ENCODE measurements at places on chromosomes 3 and 15.
A peak's percentile ranks its signal among the peaks of the same experiment; 100 is the strongest.

DNA sequence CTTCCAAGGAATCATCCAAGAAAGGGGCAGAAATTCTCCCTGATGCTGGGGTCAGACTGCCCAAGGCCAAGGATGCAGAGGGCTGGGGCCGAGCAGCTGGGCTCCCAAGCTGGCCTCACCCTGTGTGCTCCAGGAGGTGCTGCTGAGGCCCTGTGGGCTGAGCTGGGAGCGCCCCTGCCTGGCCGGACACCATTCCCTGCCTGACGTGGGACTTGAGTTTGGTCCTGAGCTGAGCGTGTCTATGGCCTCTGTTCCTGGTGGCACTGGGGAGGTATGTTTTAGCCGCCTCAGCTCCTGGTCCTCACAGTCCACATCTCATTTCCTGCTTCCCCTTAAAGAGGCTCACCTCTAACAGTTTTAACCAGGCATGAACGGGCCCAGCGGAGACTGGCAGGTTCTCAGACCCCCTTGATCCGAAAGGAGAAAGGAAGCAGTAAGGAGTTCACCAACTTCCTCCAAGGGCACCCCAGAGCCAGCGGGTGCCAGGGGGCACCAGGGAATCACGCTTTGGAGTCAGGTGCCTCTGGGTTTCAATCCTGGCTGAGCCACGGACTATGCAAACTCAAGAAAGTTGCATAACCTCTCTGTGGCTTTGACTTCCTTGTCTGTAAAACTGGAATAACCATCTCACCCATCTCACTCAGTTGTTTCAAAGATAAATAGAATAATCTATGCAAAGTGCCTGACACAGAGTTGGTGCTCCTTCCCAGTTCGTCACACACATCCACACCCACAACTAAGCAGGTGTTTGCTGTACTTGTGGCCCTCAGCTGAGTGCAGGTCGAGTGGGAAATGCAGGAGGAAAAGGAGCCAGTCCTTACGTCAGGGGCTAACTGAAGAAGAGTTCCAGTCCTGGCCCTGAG is 48.6 kb downstream of the SLC12A8 start:
- DNase-seq: no peak

- no peak for DNase-seq
These were observed 42.6 kb downstream of the CD200R1L start for GRCh38 chr3:112804021-112804420.

- no peak for DNase-seq
These were observed 83.5 kb upstream of the BCL6 start for GRCh38 chr3:187828579-187829452.

- DNase-seq: no peak
These were observed 188.7 kb upstream of the LINGO1 start for GRCh38 chr15:77821188-77821958.

GRCh38 chr15:78711638-78712037 is 70.6 kb upstream of the CHRNB4 start:
- no peak for DNase-seq

DNA sequence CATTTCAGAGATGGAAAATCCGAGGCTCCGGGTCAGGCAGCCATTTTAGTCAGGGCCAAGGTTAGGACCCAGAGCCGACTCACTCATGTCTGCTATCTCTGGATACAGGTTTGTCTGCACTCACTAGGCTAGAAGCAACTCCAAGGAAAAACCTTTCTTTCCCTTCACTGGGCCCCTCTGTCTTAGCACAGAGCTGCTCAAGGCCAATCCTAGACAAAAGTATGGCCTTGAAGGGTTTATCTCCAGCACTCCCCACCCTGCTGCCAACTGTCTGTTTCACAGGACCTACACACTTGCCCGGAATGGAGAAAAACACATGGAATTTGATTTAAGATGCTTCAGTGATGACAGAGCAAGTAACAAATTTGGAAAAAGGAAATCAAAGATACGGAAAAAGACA is 25.6 kb downstream of the ACAN start:
- DNase-seq: no peak

GRCh38 chr3:29245441-29245840 is 35.4 kb upstream of the RBMS3 start:
- DNase-seq: no peak

DNA sequence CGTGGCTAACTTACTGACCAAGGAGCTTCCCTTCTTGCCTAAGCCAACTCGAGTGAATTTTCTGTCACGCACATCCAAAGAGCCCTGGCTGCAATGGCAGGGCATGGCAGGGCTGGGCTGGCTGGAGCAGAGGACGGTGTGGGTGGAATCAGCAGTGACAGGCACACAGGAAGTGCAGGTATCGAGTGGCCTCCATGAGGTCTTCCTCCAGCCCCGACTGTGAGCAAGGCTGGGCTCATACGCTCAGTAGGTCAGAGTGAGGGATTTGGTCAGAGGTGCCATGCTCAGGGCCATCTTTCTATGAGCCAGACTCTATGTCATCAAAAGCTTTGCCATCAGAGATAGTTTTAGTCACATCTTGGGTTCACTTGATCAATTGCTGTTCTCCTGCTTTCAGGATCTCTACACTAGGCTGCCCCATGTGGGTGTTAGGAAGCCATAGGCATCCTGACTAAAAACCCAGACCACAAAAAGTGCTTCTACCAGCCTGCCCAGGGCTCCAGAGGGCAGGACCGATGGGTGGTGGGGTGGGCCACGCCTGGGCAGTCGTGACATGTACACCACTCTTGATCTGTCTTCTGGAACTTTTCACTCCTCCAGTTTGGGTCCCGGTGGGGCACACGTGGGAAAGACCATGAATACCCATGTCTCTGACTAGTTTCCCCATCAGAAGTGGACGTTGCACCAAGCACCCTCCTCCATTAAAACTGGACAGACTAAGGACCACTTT is 22.6 kb upstream of the COMMD4 start:
- no peak for DNase-seq

DNA sequence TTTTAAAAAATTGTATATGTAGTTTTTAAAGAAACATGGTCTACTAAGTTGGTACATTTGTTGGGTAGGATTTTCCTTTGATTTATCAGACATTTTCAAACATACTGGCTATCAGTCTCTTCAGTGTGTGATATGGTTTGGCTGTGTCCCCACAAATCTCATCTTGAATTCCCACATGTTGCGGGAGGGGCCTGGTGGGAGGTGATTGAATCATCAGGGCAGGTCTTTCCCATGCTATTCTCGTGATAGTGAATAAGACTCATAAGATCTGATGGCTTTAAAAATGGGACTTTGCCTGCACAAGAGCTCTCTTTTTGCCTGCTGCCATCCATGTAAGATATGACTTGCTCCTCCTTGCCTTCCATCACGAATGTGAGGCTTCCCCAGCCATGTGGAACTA is 121.9 kb downstream of the ABI3BP start:
- no peak for DNase-seq

- no peak for DNase-seq
These were observed 826.6 kb downstream of the SQOR start for GRCh38 chr15:46461416-46461815.

DNA sequence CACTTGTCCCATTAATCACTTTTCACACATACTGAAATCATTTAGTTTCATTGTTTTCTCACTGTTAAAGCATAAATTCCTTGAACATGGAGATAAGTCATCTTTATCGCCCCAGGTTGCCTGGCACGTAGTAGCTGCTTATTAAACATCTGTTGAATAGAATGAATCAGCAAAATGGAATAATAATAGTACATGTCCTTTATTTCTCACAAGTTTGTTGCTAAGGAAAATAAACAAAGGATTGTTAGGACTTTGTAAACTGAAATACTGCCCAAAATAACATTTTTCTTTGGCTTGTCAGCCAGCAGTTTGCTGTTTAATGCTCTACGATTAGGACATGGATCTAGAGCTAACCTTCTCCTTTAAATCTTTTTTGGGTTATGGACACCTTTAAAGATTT is 17.9 kb downstream of the SLC35A5 start:
- no peak for DNase-seq

DNA sequence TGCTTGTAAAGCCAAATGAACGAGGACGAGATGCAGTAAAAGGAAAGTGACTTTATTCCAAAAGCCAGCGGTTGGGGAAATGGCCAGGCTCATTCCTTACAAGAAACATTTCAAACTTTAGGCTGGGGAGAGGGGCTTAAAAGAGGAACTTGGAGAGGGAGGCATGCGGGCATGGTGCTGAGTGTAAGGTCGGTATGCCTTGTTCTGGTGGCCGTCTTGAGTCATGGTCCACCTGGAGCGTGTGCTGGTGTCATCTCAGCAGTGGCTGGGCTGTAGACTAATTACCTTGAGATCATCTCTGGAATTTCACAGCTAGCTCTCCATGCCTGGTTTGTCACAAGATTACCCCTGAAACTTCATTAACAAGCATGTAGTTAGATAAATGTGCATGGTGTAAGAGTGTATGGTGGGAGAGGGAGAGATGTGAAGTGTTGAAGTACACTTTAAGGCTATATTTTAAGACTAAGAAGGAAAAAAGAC is 156.4 kb upstream of the PFN2 start:
- DNase-seq: no peak

GRCh38 chr3:70726961-70727360 is 414.5 kb upstream of the MDFIC2 start:
- DNase-seq: no peak

GRCh38 chr3:61371123-61371522 is 119.9 kb upstream of the FHIT start:
- no peak for DNase-seq

DNA sequence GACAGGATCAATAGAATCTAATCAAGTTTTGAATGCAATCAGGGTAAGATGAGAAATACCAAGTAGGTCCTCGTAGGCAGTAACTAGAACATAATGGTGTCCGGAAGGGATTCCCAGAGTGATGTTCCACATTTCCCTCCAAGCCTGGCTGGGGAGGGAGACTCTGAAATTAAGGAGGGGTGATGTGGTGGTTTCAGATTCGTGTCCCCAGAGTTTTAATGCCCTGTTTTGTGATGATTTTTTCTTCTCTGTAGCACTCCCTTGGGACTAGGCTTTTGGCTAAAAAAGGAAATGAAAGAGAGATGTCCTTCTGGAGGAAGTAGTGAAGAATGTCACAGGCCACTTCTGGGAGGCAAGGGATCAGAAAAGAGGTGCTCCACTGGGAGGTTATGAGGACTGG is 108.3 kb upstream of the CACNA2D3 start:
- no peak for DNase-seq

DNA sequence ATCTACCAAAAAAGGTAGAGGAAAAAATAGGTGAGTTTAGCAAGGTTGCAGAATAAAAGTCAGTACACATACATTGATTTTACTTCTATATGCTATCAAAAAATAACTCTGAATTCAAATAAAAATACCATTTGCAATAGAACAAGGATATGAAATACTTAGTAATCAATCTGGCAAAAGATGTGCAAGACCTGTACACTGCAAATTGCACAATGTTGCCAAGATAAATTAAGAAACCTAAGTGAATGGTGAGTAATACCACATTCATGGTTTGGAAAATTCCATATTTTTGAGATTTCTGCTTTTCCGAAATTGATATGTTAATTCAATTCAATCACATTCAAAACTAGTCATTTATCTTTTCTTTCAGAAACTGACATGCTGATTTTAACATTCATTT is 464.8 kb downstream of the EPHA3 start:
- DNase-seq: no peak

- DNase-seq: no peak
These were observed 2.6 kb downstream of the DCLK3 start for GRCh38 chr3:36761779-36762178.

GRCh38 chr15:84570164-84570735 is 30.6 kb upstream of the ZSCAN2 start:
- DNase-seq: peak; percentile 1

GRCh38 chr3:112467539-112467938 is 31.7 kb downstream of the BTLA start:
- DNase-seq: no peak

DNA sequence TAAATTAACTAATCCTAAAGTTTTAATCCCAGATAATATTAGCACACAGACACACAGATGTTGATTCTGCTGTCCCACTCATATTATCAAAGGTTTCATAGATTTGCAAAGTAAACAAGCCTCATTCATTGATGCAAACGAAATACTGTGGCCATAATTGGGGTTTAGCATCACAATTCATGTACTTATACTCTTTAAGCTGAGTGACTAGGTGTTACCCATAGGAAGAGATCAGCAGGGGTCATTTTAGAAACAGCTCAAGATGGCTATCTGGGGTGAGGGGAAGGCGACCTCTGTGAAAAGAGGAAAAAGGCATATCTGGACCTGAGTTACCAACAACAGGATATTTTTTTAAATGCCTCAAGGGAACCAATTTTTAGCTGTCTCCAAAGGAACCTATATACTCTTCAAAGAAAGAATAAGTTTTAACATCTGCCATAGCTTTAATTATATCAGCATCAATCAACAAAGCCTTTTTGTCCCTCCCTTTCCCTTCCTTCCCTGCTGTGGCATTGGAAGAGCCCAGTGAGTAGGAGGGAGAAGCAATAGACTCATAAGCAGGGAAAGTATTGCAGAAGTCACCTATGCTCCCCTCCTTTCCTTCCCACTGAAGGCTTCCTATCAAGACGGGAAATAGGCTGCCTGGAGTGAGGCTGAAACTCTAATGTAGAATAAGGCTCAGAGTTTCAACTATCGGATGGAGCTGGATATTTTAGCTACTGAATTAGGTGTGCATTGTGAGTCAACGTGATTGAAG is 553.4 kb downstream of the ZIC1 start:
- no peak for DNase-seq

DNA sequence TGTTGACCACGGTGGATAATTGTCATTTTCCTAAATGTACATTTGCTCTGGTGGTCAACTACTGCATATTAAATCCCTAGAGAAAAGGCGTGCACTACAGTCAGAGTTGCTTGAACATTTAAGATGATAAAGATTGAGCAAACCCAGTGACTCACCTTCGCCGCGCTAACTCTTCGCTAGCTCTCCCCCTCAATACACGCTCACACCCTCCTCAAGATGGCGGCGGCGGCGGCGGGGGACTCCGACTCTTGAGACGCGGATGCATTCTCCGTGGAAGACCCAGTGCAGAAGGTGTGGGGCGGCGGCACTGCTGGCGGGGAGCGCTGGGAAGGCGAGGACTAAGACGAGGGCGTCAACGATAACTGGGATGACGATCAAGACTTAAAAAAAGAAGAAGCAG is 79.8 kb upstream of the PFN2 start:
- no peak for DNase-seq

DNA sequence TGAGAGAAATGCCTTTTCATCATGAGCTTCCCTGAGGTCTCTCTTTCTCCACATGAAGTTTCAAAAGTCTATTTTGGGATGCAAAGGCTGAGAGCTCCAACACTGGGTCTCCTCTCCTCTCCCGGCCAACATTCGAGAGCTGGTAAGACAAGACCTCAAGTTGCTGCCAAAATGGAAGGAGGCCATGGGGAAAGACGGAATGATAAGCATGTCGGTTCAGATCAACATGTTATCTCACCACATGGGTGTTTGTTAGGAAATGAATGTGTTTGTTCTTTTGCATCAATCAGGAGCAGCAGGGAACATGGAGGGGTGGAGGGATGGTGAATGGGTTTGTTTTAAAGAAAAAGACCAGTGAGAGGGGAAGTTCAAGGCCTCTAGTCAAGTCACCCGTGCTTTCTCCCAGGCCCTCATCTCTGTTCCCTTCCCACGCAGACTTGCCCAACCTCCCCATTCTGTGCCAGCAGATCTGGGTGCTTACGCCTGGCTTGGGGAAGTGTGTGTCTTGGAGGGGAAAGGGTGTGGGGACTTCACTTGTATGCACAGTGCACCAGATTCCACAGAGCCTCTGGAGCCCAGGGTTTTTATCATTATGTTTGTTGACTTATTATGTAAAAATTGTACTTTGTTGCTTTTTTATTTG is 23.5 kb upstream of the ATP10A start:
- DNase-seq: no peak

- DNase-seq: no peak
These were observed 167.9 kb downstream of the BBX start for GRCh38 chr3:107690522-107691138.

- DNase-seq: no peak
These were observed 160.2 kb downstream of the ZPLD1 start for GRCh38 chr3:102595057-102595456.

- no peak for DNase-seq
These were observed 29.7 kb downstream of the ACSBG1 start for GRCh38 chr15:78204351-78205309.

Measured in activated naive CD8-positive, alpha-beta T cell treated with anti-CD3 and anti-CD28 coated beads, Interleukin-2, amount 50 U/mL, for 16 hours (primary cell).